ENCODE measurements at places on chromosomes 2 and 18.
A peak's percentile ranks its signal among the peaks of the same experiment; 100 is the strongest.

- no peak for DNase-seq
These were observed 54.6 kb downstream of the ZFP36L2 start for GRCh38 chr2:43171789-43172188.

DNA sequence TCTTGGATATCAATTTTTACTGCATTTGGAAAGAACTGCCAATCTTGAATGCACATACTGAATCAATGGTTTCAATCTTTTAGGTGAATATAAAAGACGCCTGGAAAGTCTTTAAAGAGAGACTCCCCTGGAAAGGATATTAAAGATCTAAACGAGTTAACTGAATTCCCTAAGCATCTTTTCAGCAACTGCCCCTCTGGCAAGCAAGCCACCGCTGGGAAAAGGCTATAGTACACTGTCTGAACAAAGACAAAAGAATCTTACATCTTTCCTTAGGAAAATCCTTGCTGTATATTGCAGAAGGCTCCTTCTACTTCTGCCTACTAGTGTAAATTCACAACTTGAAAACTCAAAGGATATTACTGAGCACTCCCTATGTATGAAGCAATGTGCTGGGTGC, 28.0 kb downstream of the MYO5B start:
- no peak for DNase-seq

DNA sequence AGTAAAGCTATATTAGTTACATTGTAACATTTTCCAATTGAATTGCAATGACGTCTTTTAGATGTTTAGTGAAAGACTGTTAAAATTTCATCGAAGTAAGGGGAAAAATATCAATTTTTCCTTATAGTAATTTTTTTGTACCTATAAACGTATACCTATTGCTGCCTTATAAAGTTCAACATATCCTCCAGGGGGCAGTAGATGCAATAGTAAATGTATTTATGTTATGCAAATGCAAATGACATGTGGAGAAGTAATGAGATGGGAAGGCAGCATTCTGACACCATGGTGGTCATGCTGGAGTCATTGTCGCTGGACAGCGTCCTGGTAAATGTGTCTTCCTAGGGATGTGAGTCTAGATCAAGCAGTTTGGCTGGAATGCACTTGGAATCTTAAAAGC, 38.7 kb downstream of the MSTN start:
- no peak for DNase-seq

- DNase-seq: peak; percentile 97
These were observed 320.8 kb downstream of the AFF3 start for GRCh38 chr2:99821572-99821971.

DNA sequence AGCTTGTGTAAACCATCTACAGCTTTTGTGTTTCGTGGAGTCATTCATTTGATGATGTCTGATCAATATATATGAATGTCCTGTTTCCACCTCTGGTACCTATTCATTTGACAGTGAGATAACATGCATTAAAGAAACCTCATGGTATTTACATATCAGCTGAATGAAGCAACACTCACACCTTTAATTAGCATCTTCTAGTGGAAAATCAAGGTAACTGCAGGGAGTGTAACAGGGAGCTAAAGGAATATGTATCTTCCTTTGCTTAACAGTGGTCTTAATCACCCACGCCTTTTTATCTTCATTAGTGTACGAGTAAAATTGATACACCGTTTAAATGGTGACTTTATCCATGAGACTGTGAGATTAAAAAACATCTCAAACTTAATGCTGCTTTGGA, 15.6 kb downstream of the SLC39A10 start:
- DNase-seq: no peak

GRCh38 chr18:67621049-67621713, 104.7 kb upstream of the DSEL start:
- no peak for DNase-seq

DNA sequence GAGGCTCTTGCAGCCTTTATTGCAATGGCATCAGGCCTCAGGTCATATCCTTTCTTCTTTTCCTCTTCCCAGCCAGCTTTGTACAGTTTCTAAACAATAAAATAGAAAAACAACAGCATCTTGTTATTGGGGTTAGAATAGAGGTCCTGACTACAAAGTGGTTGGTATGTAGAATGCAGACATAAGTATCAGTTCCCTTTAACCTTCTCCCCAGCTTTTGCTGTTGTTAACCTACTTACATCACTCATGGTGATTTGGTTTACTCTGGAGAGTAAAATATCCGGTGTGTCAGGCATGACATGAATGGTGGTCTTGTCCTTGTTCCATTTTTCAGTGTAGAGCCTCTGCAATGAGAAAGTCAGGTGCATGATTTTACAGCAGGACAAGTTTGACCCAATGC, 69.8 kb downstream of the NEB start:
- no peak for DNase-seq

DNA sequence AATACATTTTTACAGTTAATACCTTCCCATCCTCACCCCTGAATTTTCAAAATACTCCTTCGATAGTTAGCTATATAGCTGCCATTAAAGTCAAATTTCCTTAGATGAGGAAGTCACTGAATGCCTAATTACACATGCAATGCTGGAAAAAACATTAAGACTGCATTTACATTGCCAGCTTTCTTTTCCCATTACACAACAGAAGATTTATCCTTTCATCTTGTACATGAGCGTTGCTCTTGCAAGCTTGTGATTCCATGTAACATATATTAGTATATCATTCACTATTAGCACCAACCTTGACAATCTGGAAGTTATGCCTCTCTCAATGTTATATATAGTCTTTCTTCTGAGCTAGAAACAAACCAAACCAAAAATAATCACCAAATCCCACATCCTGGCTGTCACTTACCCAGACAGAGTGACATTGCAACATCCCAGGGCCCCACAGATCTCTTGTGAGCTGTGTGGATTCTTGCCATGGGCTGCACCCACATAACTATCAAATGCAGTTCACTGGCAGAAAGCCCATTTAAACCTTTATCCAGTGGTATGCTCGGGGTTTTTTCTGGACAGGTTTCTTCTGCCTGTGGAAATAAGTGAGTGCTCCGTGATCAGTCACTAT, 79.2 kb upstream of the PAPOLG start:
- no peak for DNase-seq

- no peak for DNase-seq
These were observed 1013.2 kb upstream of the FANCL start for GRCh38 chr2:59254279-59254678.

GRCh38 chr18:813172-814071, 1.4 kb upstream of the YES1 start:
- no peak for DNase-seq

DNA sequence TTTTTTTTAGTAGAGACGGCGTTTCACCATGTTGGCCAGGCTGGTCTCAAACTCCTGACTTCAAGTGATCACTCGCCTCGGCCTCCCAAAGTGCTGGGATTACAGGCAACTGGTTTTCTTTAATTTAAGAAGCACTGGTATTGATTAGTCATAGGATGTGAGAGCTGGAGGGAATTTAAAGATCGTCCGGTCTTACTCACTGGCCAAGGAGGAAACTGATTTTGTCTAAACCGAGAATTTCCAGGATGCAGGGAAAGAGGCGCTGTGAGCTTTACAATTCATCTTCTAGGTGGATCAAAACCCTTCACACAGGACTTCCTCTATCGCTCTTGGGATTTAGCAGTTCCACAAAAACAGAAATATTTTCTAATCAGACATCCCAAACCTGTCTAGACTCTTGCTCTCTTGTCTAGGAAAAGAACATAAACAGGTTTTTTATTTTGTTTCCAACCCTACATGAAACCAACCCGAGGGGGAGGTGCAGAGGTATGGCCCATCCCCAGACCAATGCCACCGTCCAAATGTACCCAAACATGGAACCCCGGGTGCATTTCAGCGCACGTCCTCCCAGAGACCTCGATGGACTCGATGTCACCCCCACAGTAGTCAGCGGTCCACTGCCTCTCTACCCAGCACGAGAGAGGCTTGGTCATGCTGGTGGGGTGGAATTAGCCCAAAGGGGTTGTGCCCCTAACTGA, 12.5 kb upstream of the TUBB6 start:
- no peak for DNase-seq

- DNase-seq: no peak
These were observed 102.7 kb downstream of the CSRNP3 start for GRCh38 chr2:165572151-165572550.

DNA sequence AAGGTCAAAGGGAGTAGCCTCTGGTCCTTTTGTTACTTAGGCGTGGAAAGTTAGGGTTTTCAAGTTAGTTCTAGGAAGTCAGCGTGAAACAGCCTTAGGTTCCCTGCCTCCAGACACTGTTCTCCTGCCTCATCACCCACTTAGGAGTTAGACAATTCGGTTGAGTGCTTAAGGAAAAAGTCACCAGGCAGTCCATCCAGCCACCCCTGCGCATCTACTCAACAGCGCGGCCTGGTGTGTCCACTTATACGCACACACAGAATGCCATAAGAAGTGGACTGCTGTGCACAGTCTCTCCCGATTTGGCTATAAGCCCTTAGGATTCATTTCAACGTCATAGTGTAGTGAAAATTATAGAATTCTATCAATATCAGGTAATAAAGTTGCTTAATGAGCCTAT, 470.8 kb upstream of the TNP1 start:
- no peak for DNase-seq

- DNase-seq: peak; percentile 63
These were observed 86.2 kb downstream of the CRIM1 start for GRCh38 chr2:36441816-36442215.

- DNase-seq: no peak
These were observed 127.5 kb downstream of the NCK2 start for GRCh38 chr2:105872142-105872728.

DNA sequence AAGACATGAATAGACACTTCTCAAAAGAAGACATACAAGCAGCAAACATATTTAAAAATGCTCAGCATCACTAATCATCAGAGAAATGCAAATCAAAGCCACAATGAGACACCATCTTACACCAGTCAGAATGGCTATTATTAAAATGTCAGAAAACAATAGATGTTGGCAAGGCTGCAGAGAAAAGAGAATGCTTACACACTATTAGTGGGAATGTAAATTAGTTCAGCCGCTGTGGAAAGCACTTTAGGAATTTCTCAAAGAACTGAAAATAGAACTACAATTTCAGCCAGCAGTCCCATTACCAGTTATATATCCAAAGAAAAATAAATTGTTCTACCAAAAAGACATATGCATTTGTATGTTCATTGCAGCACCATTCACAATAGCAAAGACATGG, 61.7 kb downstream of the STRADB start:
- DNase-seq: no peak
